ENCODE measurements at places on chromosomes 2 and 18.

DNA sequence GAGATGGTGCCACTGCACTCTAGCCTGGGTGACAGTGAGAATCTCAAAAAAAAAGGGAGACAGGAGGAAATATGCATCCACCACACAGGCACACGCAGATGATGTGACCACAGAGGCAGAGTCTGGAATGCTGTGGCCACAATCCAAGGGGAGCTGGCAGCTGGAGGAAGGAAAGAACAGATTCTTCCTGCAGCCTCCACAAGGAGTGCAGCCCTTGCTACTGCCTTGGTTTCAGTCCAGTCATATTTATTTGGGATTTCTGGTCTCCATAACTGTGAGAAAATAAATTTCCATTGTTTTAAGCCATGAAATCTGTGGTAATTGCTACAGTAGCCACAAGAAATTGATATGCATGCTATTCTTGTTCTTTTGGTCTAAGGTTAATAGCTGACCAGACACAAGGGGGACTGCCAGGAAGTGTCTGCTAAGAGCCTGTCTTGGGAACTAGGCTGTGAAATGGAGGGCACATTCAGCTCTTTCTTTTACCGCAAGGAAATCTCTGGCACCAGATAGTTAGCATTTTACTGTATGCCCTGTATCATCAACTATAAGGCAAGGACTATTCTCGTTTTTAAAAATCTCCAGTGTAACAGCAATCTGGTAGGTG, 133.1 kb upstream of the SEC11C start:
- DNase-seq: no peak

DNA sequence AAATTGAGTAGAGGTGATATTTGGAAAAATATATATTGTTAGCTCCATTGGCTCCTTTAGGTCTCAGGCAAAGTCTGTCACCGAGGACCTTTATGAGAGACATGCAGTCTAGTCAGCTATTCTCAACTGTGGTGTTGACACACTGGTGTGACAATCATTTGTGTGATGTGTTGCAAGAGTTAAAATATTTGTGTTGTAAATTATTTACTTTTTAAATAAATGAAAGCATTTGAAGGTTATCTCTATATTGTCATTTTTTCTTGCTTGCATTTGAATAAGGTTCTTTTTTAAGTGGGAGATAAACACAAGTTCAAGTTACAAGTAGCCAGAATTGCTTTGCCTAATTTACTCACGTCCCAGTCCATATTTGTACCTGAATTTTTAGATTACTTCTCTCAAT, 4.3 kb downstream of the REL start:
- no peak for DNase-seq

GRCh38 chr2:197927994-197928393, 123.6 kb downstream of the PLCL1 start:
- no peak for DNase-seq

DNA sequence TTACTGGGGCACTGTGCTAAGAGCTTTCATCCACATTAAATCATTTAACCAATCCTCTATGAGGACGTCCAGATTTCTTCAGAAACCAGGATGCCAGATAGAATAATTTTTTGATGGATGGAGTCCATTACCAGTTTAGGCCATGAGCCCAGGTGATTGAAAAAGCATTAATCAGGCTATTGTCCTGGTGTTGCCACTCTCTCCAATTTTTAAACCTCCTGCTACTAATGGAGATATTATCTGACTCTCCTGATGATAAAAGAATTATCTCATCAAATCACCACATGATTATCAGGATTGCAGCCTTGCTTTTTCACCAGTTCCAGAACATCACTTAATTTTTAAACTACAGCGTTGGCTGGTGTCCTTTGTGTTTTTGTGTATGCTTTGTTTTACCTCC, 402.2 kb downstream of the CLIP4 start:
- DNase-seq: no peak

DNA sequence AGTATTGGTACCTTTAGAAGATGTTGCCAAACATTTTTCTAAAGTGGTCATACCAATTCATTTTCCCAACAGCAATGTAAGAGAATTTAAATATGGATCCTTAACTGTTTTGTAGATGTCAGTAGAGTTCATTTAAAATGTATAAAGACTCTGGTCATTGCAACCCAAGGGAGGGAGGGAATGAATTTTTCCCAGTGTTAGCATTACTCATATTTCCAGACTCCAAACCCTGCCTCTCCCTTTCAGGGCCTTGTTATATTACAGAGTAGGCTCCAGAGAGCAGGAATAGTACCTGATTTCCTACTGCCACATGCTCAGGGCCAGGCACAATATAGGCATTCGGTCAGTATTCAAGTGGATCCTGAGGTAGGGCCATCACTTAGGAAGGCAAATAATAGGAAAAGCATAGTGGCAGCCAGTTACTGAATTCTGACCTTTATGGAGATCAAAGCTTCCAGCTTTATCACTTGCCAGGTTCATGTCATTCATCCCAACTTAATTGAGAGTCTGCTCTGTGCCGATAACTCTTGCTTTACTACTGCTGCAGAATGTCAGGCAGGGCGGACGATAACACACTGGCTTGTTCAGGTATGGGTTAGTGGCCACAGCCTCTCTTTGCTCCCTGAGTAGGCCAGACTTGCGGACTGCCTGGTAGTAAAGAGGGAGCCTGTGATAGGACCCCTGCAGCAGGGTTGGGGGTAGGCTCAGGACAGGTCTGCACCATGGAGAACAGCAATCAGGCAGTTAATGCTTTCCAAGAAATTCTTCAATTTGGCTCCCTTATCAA, 75.3 kb downstream of the OSBPL6 start:
- no peak for DNase-seq

DNA sequence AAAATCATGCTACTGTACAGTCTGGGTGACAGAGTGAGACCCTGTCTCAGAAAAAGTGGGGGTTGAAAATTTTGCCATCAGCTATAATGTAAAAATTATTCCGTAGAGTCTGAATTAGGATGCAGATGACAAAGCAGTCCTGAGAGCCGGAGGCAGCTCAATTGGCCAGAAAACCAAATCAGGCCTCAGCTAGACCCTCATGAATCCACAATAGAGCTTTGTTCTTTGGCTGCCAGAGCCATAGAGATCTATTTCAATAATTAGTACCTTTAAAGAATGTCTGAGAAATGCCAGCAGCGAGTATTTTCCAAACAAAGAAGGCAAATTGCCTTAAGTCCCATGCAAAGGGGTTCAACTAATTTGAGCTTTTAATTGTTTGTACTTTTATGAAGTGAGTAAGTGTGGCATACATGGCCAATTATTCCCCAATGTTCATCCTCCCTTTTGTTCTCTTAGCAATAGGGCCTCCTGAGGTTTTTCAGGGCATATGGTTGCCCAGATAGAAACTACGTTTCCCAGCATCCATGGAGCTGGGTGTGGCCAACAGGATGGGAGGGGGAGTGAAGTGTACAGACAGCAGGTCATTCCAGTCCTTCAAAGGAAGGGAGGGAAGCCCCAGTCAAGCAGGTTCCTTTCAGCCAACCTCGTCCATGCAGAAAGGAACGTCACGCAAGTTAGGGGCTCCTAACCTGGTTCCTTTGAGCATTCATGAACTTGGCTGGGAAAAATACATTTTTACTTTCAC, 211.3 kb upstream of the APCDD1 start:
- DNase-seq: no peak

DNA sequence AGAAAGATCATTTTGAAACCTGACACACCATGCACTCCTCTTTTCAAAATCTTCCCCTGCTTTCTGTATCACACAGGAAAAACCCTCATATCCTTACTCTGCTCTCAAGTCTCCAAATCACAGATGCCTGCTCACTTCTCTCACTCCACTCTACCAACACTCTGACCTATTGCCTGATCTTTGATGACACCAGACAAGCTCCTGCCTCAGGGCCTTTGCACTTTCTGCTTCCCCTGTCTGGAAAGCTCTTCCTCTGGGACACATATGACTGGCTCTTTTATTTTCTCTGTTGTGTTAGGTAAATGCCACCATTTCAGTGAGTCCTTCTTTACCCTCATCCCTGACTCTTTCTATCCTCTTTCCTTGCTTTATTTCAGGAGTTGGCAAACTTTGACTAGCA, 1300.7 kb upstream of the ZEB2 start:
- DNase-seq: no peak

- DNase-seq: no peak
Observed at GRCh38 chr2:15378148-15378908, 182.8 kb downstream of the NBAS start.

- DNase-seq: no peak
Observed at GRCh38 chr18:5979971-5980457, 84.7 kb upstream of the TMEM200C start.

DNA sequence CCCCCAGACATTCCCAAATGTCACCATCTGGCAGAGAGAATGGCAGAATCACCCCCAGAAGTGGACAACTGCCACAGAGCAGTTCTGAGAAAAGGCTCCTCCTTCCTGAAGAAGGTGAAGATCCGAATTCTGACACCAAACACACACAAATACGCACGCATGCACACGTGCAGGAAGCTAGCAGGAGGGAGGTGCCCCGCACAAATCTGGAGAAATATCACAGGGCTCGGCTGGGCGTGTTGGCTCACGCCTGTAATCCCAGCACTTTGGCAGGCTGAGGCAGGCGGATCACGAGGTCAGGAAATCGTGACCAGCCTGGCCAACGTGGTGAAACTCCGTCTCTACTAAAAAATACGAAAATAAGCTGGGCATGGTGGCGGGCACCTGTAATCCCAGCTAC, 38.5 kb upstream of the ATG16L1 start:
- no peak for DNase-seq

- no peak for DNase-seq
Observed at GRCh38 chr2:187658952-187659525, 104.8 kb upstream of the TFPI start.

- DNase-seq: no peak
Observed at GRCh38 chr2:47504174-47504810, 101.3 kb downstream of the MSH2 start.
